Activated CD4-positive, alpha-beta T cell treated with anti-CD3 and anti-CD28 coated beads, Interleukin-10, Interleukin-2, amounts not matched to agents 100 ng/mL and 50 ng/mL, durations not matched to agents 16 hours and 8 hours (primary cell): ENCODE measurements at places on chromosomes 11 and 22.

GRCh38 chr22:41517172-41518047 is 26.9 kb downstream of the POLR3H start:
- no peak for DNase-seq

- DNase-seq: no peak
Measured at GRCh38 chr22:37578002-37578401, 1.9 kb downstream of the LGALS2 start.

- peak; percentile 32 for DNase-seq
Measured at GRCh38 chr11:7688238-7688826, 15.0 kb upstream of the CYB5R2 start.

GRCh38 chr22:28939932-28940331 is 56.6 kb downstream of the ZNRF3 start:
- DNase-seq: no peak

DNA sequence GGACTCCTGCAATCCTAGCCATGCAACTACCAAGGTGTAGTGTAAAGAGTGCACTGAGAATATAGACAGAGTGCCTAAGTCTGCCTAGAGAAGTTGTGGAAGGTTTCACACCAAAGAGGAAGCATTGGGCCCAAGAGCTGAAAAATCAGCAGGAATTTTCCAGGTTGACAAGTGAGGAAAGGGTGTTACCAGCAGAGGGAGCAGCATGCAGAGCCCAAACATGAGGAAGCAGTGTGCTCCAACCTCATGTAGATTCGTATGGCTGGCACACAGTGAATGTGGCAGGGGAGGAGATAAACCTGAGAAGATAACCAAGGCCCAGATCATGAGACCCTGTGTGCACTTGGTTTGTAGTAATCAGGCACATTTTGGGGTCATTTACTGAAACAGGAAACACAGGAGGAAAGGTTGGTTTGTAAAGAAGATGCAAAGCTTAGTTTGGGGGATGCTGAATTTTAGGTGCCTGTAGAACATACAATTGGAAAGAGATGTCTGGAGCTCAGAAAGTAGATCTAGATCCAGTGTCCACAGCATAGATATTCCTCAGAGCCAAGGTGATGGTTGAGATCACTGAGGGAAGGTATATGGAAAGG is 1.7 kb downstream of the HPX start:
- DNase-seq: peak; percentile 41

- DNase-seq: no peak
Measured at GRCh38 chr11:76723142-76723541, 52.6 kb upstream of the LRRC32 start.

- no peak for DNase-seq
Measured at GRCh38 chr11:22703591-22703990, 37.2 kb downstream of the GAS2 start.

DNA sequence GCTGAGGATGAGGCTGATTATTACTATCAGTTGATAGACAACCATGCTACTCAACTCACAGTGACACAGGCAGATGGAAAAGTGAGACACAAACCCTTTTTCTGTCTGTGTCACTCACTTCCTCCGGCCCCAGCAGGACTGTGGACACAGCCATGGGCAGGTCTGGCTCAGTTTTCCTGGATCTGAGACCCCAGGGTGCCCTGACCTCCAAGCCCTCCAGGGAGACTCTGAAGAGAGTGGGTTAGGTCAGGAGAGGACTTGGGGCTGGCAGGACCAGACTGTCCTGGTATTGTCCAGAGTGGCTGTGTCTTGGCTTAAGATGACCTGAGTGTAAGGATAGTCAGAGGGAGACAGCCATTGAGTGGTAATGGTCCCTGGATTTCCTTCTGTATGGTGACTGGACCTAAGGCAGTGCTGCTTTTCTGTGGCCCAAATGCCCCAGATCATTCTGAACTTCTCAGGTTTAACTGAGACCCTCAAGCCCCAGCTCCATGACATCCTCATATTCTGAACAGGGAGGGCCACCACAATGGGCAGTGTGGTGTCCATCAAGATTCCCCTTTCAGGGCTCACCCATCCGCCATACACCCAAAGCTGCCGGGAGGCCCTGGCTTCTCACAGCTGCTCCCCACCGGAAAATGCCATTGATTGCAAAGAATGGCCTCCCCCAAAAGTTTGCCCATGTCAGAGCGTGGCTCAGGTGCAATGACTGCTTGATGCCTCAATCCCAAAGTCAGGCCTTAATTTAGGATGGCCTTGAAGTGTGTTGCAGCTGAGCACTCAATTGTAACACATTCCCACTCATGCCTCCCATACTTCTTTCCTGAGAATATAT is 36.2 kb upstream of the PRAME start:
- DNase-seq: no peak
